Pancreas (tissue), 10 donors: ENCODE measurements at places on chromosomes 12 and 14. TPM values are rescaled to one million over a fixed set of nuclear protein-coding genes. Genes with fewer than 3 reads are reported as not detected.

GRCh38 chr14:74843653-74844052 is 32.3 kb downstream of the PROX2 start:
- DNase-seq, result no peak

- no peak for DNase-seq
These were observed 34.0 kb downstream of the EMP1 start for GRCh38 chr12:13230500-13230899.

DNA sequence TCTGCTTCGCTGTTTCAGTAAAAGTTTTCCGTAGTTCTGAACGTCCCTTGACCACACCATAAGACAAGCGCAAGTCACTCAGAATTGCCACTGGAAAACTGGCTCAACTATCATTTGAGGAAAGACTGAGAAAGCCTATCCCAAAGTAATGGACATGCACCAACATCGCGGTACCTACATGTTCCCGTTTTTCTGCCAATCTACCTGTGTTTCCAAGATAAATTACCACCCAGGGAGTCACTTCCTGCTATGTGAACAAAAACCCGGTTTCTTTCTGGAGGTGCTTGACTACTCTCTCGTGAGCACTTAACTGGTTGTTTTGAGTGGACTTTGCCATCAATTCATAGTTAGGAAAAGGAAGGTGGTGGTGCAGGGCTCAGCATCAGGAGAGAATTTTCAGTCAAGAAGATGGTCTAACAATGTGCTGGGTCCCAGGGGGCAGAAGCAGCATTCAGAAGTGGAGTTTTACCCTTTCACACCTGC is 1.4 kb downstream of the EGLN3 start:
- DNase-seq, result no peak

DNA sequence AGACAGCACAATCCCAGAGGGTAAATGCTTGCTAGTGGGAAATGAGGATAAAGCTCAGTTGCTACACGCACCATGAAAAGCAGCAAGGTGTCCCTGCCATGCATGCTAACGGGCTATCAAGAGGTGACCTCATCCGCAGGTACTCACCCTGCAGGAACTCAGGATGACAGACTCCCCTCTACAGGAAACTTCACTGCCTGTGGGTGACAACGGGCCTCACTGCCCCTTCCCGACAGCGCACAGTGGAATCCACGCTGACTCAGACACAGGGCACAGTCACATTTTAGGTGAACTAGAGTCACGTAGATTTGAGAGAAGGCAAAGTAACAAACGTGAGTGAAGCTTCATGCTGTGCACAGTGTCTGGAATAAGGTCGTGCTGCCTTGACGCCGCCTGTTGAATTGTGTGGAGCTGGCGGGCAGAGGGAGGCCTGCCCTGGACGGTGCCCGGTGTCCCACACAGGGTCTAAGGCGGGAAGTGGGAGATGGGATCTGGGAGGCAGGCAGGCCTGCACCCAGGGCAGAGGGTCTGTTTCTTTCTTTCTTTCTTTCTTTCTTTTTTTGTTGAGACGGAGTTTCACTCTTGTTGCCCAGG is 331.8 kb downstream of the TMEM132D start:
- no peak for DNase-seq

DNA sequence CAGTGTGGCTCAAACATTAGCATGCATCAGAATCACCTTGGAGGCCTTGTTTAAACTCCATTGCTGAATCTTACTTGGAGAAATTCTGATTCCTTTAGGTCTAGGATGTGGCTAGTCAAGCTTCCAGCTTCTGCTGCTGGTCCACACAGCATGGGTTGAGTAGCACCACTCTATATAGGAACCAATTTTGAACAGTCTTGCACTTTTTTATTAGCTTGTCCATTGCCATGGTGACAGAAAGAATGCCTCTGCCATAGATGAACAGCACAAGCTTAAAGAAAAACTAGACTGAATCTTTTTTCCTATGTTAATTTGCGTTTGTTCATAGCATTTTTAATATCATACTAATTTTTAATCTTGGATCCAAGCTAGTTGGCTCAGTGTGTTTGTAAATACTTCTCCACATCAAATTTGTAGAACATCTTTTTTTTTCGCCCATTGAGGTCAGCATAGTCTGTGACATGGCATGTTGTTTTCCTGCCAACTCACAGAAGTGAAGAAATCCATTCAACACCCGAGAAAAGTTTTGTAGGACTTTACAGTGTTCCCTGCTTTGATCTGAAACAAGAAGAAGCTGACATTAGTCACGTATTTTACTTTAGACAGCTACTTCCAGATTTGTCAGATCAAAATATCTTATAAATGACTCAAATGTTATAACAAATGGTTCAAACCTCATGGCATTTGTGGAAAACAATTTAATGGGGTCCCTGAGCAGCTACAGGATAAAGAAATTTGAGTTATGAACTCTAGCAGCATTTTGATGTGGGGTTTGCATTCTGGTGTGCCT is 438.8 kb downstream of the EGLN3 start:
- no peak for DNase-seq

DNA sequence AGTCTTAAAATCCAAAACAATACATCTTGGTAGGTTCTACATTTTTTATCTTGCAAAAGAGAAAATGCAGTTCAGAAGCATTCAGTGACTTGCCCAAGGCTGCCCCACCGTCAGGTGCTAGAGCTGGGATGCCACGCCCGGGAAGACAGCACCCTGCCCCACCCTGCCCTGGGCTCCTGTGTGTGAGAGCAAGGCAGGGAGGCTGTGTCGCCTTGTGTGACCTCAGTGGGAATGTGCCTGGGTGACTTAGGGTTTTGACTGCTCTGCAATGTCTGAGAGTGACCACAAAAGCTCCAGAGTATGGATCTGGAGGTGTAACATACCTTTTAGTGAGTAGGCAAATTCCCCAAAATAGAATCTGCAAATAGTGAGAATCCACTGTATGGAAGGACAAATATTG is 60.0 kb downstream of the AACS start:
- no peak for DNase-seq

GRCh38 chr12:3225154-3225795 is 148.1 kb downstream of the TSPAN9 start:
- DNase-seq, result no peak

DNA sequence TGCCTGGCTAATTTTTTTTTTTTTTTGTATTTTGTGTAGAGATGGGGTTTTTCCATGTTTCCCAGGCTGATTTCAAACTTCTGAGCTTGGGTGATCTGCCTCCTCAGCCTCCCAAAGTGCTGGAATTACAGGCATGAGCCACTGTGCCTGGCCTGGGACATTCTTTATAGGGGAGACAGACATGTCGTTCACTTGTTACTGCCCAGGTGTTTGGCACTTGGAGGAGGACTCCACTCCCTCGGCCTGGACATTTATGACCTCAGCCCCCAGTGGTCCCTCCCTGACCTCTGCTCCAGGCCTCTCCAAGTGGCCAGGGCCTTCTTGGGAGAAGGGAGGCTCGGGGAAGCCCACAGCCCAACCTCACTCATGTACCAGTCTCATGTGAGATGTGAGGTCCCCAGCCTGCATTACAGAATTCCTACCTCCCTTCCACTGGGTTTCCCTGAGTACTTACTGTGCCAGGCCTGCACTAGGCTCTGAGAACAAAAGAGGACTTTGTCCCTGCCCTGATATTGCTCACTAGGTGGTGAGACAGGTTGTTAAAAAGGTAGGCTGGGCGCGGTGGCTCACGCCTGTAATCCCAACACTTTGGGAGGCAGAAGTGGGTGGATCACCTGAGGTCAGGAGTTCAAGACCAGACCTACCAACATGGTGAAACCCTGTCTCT is 9.7 kb upstream of the POP5 start:
- no peak for DNase-seq

- DNase-seq, result no peak
These were observed 7.0 kb downstream of the NACA start for GRCh38 chr12:56718149-56718548.

GRCh38 chr12:6093764-6094163 is 30.7 kb downstream of the VWF start:
- DNase-seq, result no peak

DNA sequence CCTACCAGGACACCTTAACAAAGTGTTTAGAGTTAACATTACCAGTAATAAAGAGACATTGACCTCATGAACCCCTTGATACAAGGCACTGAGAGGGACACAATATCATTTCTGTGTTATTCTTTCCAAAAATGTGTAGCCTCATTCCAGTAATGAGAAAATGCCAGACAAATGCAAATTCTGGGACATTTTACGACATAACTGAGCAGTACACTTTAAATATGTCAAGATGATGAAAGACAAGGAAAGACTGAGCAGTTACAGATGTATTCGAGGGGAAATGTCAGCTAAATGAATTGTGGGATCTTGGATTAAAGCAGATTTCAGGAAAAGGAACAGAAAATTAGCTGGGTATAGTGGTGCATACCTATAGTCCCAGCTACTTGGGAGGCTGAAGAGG is 255.6 kb downstream of the ERC1 start:
- no peak for DNase-seq

- DNase-seq, result no peak
These were observed 414.4 kb downstream of the DPF3 start for GRCh38 chr14:72479461-72479931.

GRCh38 chr14:31867570-31867969 is 209.5 kb upstream of the ARHGAP5 start:
- no peak for DNase-seq

DNA sequence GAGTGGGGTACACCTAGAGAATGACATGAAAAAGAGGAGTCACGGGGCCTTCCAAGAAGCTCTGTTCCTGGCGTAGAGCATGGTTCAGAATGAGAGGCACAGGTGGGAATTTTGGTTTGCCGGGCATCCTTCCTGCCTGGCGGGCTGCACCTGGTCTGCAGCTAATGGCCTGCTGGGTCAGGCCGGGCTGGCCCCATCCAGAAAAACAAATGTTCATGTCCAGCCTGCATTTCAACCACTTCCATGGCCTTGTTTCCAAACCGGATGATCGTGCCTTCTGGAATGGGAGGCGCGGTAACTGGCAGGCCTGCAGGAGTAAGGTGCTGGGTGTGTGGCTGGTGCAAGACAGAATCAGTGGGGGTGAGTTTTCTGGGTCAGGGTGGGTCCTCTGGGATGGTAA is 14.4 kb downstream of the TEAD4 start:
- DNase-seq, result no peak

DNA sequence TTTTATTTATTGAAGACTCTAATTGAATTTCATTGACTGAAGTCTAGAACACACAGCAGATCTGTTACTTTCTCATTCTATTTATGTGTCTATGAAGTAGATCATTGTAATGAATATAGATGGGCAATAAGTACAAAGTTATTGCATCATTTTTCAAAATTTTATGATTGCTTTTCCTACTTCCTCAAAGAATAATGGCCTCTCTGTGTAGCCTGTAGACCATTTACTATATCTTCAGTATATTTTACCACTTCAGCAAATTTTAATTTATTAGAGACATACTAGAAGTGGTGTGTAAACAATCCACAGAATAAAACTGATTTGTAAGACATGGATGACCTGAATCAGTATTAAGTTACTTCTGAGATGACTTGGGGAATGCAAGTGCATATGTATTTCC is 291.7 kb upstream of the FAR2 start:
- DNase-seq, result no peak

DNA sequence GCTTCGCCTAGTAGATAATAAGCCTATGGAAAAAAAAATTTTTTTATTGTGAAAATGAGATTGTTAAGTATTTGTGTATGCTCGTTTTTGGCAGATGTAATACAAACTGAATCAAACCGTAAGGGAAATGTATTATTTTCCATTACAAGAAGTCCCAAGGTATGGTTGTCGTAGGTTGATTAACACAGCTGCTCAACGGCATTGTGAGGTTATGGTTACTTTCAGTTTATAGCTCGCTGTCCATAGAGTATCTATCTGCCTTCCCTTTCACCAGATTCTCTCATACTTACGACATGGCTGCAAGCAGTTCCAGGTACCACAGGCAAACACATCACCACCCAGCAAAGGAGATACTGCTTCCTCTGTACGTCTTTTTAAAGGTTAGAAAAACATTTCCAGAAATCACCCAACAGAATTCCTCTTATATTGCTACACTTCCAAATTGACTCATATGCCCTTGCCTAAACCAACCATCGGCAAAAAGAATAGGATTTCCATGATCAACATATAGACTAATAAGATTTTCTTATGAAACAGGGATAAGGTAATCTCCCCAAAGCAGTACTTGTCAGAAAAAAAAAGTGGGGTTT is 338.6 kb downstream of the SYT1 start:
- DNase-seq, result no peak

DNA sequence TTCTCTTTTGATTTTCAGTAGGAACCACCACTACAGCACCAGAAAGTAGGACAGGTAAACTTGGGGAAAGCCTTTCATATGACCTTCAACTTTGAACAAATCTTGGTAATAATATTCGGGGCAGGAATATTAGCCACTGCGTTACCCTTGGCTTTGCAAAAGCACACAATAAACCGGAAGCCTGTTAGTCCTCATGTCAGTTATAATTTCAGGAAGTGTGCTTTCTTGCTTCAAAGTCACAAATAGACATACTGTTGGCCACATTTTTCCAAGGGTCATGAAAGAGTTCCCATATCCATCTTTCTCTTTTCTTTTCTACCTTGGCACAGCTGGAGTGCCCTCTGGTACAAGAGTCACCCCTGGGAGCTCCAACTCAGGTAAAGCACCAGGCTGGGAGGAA is 167.2 kb upstream of the CNTN1 start:
- no peak for DNase-seq

DNA sequence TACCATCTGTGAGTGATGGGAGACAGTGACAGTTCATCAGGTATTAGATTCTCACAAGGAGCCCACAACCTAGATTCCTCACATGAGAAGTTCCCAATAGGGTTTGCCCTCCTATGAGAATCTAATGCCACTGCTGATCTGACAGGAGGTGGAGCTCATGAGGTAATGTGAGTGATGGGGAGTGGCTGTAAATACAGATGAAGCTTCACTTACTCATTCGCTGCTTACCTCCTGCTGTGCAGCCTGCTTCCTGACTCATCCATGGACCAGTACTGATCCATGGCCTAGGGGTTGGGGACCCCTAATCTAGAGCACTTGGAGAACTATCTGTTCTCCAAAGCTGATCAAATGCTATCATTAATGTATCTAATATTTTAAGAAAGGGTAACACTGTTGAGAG is 17.7 kb downstream of the CLEC2D start:
- no peak for DNase-seq

GRCh38 chr12:49730568-49731101 is 10.7 kb upstream of the TMBIM6 start:
- no peak for DNase-seq

GRCh38 chr12:124693111-124693723 is 125.8 kb upstream of the NCOR2 start:
- no peak for DNase-seq

GUCY2C gene
- total RNA-seq, result not detected

CISTR gene
- not detected for total RNA-seq

OR4K14 gene
- not detected for total RNA-seq

CMA1 gene
- 0.69 TPM for total RNA-seq

KLHDC1 gene
- total RNA-seq, result 3.8 TPM

GLT1D1 gene
- 0.34 TPM for total RNA-seq

TRIAP1 gene
- 14.3 TPM for total RNA-seq

HNF1A gene
- 8.2 TPM for total RNA-seq

MOAP1 gene
- 12.6 TPM for total RNA-seq

KRT74 gene
- total RNA-seq, result not detected

RPGRIP1 gene
- total RNA-seq, result not detected

ZC2HC1C gene
- 5.6 TPM for total RNA-seq

NDUFA9 gene
- total RNA-seq, result 37.5 TPM

DHRS4L2 gene
- 11.1 TPM for total RNA-seq

ERP27 gene
- total RNA-seq, result 87.2 TPM

SPRYD3 gene
- total RNA-seq, result 39.4 TPM

TOMM20L gene
- not detected for total RNA-seq

TBX3 gene
- 1.5 TPM for total RNA-seq

SERPINA10 gene
- 0.39 TPM for total RNA-seq
